ENCODE measurements at places on chromosomes 6 and 20. TPM values are rescaled to one million over a fixed set of nuclear protein-coding genes. Genes with fewer than 3 reads are reported as not detected.

GRCh38 chr6:1784422-1784884 lies 174.7 kb downstream of the FOXC1 start:
- DNase-seq = no peak

- no peak for DNase-seq
Measured at GRCh38 chr20:17734374-17734773, 34.6 kb downstream of the BANF2 start.

GRCh38 chr6:27318973-27319372 lies 6.9 kb upstream of the POM121L2 start:
- no peak for DNase-seq

DNA sequence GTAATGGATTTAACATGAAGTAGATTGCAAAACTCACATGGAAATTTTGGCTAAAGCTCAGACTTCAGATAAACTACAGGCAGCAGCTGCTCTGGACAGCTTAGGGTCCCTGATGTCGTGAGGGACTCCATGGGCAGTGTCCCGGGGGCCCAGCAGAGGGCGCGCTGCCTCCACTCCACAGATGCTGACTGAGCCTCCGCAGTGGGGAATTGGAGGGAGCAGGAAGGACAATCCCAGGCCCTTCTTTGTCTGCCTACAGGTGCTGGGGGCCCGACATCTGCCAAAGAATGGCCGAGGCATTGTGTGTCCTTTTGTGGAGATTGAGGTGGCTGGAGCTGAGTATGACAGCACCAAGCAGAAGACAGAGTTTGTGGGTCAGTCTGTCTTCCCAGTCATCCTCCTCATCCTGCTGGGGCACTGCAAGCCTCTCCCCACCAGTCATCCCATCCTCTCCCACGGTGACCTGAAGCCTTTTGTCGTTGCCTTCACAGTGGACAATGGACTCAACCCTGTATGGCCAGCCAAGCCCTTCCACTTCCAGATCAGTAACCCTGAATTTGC lies 35.9 kb downstream of the PLCG1 start:
- peak; percentile 84 for DNase-seq

The ACTL10 gene
- total RNA-seq = 2.6 TPM
